ENCODE measurements at places on chromosomes 11 and 22.

GRCh38 chr11:62000539-62001446, 33.4 kb upstream of the FTH1 start:
- DNase-seq: no peak

- no peak for DNase-seq
Measured at GRCh38 chr22:23079814-23080521, 9.6 kb downstream of the GNAZ start.

GRCh38 chr22:19241593-19241906, 50.0 kb downstream of the CLTCL1 start:
- DNase-seq: no peak

GRCh38 chr11:47296045-47296444, 26.1 kb downstream of the MADD start:
- no peak for DNase-seq

- no peak for DNase-seq
Measured at GRCh38 chr11:95702526-95702925, 87.1 kb downstream of the FAM76B start.

DNA sequence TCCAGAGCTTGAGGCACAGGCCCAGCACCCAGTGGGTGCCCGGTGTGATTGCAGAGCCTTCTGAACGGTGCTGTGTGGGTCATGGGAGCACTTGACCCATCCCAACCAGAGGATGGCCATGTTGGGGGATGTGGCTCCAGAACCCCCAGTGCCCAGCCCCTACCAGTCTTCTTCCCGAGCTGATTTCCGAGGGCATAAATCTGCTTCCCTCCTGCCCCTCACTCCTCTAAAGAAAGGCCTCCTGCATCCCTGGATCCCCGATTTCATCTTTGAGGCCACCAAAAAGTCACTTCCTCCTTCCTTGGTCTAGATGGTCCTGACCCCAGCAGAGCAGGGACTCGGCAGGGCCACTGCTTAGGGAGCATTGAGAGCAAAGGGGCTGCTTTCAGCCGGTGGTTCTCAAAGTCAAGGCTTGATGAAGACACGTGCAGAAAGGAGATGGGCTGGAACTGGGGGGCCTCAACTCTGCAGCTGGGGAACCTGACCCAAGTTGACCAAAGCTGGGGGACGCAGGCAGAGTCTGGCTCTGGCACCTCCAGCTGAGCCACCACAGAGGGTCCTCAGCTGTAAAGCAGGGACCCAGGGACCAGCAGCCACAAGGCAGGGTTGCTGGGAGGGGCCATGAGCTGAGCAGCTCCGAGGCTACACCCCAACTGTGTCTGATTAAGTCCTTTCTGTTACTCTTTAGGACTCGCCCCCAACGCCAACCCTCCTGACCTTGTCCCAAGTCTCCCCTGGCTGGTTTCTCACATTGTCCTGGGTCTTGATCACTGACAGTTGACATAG, 56.6 kb downstream of the LINC01488 start:
- DNase-seq: no peak

DNA sequence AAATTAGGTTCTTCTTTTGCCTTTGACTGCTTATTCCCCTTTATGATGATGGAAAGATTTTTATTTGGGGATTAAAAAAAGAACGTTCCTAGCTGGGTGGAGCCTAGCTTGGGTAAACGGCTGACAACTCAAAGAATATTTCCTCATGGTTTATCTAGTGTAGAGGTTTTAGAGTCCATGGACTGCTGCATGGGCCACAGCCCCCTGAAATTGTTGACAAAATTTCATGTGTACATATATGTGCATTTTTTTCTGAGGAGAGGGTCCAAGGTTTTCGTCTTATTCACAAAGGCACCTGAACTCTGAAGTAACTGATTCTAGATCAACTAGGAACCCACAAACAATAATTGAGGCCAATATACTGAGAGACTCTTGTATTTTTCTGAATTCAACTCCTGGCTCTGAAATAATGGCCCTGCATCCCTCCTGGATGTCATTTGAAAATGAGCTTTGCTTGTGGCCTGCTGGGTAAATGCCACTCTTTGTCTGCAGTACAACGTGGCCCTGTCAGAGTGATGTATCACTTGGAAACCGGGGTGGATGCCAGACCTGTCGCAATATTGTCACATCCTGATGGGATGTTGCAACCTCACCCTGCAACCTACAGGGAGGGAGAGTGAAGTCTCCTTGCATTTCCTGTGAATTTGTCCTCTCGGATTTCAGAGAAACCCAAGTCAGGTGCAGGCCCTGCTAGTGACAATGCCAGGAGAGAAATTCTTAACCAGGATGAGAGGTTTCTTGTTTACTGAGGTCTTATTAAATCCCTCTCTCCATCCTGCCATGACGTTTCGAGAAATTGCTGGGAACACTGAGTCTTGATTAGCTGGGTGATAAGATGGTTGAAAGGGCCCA, 33.8 kb downstream of the EHF start:
- DNase-seq: no peak

DNA sequence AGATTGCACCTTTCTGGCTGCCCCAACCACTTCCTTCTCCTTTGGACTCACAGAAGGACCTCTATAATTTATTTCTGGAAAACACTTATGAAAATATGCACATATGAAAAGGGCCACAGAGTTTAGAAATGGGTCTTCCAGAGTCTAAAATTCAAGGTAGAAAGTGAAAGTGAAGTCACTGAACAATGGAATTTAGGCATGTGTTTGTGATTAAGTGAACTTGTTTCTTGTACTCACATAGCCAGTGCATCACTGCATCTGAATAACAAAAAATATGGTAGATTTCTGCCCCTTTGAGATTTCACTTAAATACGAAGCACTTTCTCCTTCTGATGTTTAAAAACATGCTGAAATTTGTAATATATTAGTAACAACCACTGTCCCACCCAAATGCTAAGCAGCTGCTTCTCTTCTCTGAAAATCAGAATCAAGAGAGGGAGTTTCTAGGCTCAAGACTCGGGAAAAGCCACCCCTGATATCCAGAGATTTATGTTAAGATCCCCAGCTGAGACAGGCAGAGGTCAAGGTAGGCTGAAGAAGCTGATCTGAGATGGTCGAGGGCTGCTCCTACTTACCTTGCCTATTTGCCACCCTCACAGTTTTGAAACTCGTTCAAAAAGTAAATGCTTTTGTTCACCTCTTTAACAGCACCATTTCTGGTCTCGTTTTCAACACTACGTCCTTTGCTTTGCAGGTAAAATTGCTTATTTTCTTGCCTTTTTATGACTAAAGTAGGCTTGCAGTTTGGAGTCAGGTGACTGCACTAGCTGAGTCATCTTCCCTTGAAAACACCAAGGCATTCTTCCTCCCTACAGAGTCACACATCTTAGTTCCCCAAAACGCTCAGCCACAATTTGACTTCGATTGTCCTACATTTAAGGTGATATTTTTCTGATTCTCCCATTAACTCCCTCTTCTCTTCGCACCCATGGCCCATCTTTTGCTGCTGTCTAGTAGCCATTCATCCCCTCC, at the start of gene XKR3:
Gene XKR3 (minus strand): TSS at position 696 of the 972 bp plus-strand sequence. CDS start 17,338 bp downstream, outside the sequence.
- DNase-seq: no peak

GRCh38 chr11:124041254-124041653, at the start of gene OR10G7:
OR10G7 (minus strand) TSS chr11:124041325; CDS start chr11:124039001, 2,324 bp downstream.
- DNase-seq: no peak

DNA sequence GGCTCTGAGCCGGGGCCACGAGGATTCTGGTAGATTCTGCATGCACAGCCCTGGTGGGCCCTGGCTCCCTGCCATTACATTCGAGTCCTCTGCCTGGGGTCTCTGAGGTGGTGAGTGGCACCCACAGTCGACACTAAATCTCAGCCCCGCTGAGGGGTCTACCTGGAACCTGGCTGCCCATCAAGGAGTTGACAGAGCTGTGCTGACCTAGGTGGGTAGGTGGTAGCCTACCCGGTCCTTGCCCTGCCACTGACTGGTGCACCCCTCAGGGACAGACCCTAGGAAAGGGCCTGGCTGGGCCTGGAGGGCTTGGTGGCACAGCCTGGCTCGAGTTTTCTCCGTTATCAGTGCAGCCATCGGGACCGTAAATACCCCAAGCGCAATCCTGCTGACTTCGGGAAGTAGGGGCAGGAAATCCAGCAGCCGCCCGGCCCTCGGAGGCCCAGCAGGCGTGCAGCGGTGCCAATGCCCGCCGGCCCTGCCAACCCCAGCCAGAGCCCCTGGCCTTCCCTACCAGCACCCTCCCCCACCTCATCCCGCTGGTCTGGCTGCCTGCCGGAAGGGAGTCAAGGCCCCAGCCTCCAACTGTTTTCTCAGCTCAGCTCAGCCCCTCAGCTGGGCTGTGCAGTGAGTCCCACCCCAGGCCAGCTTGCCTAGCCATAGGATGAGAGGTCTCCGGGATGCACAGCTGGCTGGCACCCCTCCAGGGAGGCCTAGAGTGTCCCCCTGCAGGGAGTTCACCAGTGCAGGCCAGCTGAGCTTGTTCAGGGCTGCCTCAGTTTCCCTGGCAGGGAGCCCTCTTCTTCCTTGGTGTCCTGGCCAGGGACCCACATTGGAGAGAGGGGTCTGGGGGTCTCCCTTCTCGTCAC, 80.4 kb upstream of the KCNQ1OT1 start:
- DNase-seq: peak; percentile 14

GRCh38 chr22:46902998-46903916, 140.8 kb downstream of the TBC1D22A start:
- DNase-seq: no peak

GRCh38 chr11:32172848-32173834, 82.3 kb downstream of the RCN1 start:
- DNase-seq: peak; percentile 44

- no peak for DNase-seq
Measured at GRCh38 chr22:46688949-46689348, 49.1 kb downstream of the CERK start.

- DNase-seq: no peak
Measured at GRCh38 chr11:27913650-27914049, 194.3 kb downstream of the KIF18A start.

- peak; percentile 99 for DNase-seq
Measured at GRCh38 chr11:66408488-66409214, 12.2 kb upstream of the NPAS4 start.

- no peak for DNase-seq
Measured at GRCh38 chr22:44309137-44309536, 3.6 kb downstream of the SHISAL1 start.

DNA sequence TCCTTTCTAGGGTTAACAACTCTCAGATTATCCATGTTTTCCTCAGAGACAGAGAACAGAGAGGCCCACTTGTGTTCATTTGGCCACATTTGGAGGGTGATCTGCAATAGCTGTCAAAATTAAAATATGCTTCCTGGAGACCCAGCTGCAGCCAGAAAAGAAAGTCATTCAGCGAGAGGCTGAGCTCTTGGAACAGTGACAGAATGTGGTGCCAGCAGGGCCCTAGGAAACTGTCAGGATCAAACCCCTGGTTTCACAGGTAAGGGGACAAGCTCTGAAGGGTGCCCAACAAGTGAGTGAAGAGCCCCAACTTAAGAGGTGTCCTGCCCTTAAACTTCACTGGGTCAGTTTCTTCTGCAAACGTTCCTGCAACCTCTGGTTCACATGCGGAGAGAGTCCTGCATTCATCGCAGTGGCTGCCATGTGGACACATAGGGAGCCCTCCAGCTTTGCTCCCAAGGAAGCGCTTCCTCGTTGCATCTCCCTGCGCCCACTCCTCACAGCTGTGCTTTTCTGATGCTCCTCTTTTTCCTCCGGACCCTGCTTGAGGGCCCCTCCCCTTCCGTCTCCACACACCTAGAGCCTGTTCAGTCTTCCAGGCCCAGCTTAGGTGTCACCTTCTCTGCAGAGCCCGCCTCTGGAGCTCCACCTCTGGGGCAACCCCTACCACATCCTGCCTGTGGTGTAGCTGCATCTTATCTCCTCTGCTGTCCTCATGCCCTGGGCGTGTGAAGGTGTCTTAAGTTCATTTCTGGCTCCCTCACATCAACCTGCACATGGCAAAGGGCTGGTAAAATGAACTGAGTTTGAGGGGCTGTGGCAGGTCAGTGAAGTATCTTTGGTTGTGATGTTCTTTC, 3.9 kb downstream of the UCP3 start:
- peak; percentile 80 for DNase-seq

DNA sequence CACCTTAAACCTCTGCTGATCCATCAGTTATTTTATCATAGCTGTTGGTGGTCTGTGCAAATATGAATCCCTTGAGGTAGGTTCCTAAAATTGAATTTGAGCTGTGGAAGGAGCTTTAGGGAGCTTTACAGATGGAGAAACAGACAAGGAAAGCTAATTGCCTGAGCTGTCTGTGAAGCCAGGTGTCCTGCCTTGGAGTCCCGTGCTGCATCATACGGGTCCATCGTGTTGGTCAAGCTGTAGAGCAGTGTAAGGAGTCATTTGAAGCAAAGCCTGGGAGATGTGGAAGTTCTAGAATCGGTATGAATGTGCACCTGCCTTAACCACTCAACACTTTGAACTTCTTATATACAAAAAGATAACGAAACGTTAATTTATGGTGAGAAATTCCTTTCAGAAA, 1.0 kb downstream of the POLA2 start:
- DNase-seq: no peak

- no peak for DNase-seq
Measured at GRCh38 chr11:86978756-86979608, 23.8 kb upstream of the FZD4 start.

- DNase-seq: no peak
Measured at GRCh38 chr11:78261828-78262227, 73.1 kb downstream of the USP35 start.

DNA sequence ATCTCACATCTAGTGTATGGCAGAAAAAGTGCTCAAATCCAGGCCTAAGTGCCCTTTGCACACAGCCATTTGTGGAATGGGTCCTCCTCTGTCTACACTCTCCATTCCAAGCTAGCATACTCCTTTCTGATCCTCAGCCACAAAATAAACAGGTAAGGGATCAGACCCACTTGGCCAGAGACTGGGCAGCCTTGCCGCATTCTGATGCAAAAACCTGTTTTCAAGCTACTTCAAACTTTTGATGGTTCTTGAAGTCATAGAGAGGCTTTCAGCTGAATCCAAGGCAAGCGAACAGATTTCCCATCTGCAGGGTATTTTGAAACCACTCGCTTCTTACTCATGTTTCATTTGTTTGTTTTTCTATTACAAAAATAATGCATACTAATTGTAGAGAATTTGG, 136.6 kb upstream of the NAV2 start:
- no peak for DNase-seq

GRCh38 chr22:40036591-40037225, 42.0 kb downstream of the FAM83F start:
- DNase-seq: peak; percentile 70

GRCh38 chr22:41757502-41757901, 43.0 kb upstream of the CCDC134 start:
- DNase-seq: no peak

DNA sequence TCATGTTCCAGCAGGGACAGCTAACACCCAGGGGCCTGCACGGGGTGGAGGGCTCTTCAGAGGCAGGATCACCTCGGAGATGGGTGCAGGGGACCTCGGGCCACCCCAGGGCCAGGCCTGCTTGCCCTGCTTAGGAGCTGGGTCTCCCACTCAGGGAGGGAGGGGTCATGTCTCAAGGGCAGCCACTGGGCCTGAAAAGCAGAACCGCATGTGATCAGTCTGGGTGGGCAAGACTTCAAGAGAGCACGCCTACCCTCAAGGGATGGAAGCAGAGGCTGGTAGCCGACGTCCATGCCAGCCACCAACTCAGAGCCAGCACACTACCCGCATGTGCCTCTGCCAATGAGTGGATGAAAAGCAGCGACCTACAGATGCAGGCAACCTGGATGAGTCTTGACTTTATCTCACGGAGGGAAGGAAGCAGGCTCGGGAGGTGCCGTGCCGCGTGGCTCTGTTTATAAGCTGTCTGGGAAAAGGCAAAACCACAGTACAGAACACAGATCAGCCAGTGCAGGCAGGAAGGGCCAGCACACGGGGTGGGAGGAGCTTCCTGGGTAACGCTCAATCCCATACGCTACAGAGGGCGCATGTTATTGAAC, 16.0 kb downstream of the TBX1 start:
- no peak for DNase-seq

GRCh38 chr11:83116015-83116641, 40.8 kb upstream of the PCF11 start:
- DNase-seq: no peak

Data from activated T-cell treated with anti-CD3 and anti-CD28 coated beads, Interleukin-2, amount 50 U/mL, for 48 hours (primary cell).